EL (cell line): ENCODE measurements at places on chromosomes 13 and 19.

DNA sequence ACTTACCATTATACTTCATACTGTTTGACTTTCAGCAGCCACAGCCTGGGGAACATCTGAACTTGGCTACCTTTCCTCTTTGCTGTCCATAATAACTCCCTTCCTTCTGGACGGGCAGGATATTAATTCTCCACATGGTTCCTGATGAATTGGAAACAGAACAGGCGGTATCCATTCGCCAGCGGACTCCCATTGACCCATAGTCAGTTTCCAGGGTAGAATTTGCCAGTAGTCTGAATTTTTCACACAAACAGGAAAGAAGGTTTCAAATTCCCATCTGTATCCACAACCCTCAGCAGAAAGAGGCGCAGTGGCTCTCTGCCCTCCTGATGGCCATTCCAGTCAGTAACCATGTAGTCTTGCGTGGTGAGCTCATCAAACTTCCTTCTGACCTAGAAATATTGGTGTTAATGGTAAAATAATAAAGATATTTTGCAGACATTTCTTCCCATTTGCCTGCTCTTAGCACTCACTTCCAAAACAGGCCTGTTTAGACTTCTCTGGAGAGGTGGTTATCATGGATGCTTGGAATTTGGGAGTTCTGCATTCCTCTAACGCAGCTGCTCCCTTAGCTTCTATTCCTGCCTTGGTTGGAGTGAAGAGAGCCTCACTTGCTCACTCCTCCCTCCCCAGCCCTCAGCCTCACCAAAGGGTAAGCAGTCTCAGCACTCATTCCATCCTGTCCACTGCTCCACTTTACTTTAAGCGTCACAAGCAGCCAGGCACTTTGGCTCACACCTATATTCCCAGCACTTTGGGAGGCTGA, 75.0 kb upstream of the OXGR1 start:
- DNase-seq: no peak

DNA sequence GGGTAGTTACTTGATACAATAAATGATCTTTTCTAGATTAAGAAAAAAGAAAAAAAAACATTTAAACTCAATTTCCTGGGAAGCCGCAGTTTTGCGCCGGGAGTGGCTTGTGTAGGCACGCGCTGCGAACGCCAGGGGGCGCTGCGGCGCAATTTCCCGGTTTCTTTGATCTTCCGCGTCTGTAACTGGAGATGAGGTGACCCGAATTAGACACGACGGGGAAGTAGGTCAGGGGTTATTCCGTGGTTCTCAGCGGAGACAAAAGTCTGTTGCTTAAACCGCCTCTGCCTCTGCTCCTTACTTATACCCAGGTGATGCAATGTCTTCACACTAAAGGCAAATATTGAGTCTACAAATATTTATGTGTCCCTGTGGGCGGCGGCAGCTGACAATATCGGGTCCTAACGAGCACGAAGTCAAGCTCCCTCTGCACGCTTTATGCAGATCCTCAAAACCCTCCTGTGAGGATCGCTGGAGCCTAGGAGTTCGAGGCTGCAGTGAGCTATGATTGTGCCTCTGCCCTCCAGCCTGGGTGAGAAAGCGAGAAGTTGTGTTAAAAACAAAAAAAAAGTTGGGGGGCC, 15.2 kb downstream of the STXBP2 start:
- peak; percentile 56 for DNase-seq

DNA sequence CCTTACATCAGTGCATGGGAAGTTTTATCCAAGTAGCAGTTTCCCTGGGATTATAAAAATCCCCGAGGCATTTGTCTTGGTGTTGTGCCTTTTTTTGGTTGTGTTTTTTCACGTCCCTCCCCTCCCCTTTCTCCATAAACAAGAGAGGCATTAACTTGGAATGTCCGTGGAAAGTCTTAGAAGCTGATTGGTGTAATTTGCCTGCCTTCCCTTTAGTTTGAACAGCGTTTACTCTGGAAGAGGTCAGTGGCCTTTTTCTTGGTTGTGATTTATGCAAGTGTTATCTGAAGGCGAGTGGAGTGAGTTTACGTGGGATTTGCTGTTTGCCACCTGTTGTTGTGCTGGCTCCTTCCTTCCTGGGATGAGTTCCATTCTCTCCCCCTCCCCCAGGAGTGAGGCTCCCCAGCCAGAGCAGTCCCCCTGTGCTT, 7.2 kb downstream of the ACTN4 start:
- peak; percentile 68 for DNase-seq

DNA sequence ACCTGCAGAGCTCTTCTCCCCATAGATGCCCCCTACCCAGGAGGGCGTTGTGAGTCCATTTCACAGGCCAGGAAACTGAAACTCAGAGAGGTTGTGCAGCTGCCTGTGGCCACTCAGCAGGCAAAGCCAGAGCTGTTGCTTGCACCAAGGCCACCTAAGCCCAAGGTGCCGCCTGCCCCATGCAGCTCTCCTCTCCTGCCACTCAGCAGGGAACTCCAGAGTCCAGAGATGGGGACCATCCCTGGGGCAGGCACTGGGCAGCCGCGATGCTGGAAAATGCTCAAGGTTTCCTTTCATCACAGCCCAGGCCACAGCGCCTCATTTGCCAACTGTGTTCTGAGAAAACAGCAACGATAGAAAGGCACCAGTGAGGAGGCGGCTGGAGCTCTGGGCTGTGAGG, 41.0 kb upstream of the PEPD start:
- no peak for DNase-seq

DNA sequence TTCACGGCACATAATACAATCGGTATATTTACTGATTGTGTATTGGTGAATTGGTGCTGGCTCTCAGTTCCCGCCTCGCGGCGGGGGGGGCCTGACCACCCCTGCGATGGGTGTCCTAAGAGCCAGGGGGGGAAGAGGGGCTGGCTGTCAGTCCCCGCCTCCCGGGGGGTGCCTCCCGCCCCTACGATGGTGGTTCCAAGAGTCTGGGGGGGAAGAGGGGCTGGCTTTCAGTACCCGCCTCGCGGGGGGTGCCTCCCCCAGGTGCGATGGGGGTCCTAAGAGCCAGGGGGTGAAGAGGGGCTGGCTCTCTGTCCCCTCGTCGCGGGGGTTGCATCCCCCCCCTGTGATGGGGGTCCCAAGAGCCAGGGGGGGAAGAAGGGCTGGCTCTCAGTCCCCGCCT, 2321.8 kb upstream of the PCDH20 start:
- DNase-seq: no peak
